ENCODE measurements at places on chromosomes 11 and 22.

DNA sequence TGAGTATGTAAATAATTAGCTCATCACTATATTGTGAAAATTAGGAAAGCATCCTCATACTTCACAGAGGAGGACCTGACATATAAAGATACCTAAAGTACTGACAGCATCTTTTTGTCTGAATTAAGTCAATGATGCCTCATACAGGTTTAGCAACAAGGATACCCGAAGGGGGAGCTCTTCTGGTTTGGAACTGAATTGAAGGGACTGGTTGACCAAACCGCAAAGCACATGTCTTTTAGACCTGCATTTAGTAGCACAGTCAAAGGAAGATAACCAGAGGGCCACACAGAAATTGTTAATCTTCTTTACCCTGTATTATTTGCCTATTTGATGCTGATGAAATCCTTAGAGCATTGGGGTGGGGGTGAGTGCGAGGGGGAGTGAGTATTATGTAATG lies 12.9 kb upstream of the WT1 start:
- peak; percentile 25 for DNase-seq

DNA sequence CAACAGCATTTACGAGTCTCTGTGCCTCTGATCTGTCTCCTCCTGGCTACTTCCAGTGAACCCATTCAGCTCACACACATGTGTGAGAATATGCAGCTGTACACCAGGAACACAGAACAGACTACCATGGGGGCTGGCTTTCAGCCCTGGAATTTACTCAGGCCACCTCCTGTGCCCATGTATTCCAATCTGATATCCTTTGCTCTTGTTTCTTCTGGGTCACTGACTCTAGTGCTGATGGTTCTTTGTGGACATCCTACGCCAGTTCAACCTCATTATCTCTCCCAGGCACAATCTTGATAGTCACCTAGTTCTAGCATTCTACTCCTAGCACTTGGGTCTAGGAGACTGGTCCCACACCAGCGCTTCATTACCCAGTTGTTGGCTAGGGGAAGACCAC lies 23.0 kb upstream of the ZC3H12C start:
- no peak for DNase-seq

DNA sequence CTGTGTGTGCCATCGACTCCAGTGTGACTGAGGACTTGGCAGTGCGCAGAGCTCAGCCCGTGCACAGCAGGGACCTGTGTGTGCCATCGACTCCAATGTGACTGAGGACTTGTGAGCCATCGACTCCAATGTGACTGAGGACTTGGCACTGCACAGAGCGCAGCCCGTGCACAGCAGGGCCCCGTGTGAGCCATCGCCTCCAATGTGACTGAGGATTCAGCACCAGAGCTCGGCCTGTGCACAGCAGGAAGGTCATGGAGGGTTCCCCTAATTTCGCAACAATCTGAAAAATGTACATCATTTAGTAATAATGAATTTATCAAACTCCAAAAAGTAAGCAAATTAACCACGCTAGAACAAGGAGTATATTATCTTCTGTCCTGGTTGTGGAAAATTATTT lies 348.3 kb upstream of the B3GAT1 start:
- DNase-seq: no peak

DNA sequence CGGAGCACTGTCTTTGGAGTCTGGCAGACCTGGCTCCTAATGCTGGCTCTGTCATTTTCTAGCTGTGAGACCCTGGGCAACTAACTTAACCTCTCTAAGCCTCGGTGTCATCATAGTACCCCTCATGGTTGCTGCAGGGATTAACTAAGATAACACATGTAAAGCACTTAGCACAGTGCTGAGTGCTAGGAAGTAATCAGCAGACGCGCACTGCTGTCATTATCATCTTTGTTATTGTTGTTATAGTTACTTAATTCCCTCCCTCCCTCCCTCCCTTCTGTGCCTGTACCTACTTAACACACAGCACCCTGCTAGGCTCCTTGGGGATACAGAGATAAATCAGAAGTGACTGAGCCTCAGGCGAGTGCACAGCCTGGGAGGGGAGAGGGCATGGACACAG lies 104.7 kb upstream of the PITPNB start:
- DNase-seq: no peak

- no peak for DNase-seq
Observed at GRCh38 chr22:37419370-37419968, 7.8 kb downstream of the ELFN2 start.

DNA sequence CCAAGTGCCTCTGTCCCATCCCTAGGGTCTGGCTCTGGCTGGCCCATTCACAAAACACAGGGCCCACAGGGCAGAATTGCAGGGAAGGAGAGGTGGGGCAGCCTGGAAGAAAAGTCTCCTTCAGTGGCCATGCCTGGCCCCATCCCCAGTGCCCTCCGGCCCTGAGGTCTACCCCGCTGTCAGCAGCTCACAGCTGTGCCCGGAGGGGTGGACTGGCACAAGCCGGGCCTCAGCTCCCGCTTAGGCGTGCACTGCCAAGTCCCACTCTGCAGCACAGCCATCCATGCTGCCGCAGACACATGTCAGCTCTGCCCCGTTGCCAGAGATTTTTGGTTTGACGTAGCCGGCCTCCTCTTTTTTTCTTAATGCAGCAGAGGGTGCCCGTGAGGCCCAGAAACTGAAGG lies 3.9 kb upstream of the SCN2B start:
- peak; percentile 59 for DNase-seq

DNA sequence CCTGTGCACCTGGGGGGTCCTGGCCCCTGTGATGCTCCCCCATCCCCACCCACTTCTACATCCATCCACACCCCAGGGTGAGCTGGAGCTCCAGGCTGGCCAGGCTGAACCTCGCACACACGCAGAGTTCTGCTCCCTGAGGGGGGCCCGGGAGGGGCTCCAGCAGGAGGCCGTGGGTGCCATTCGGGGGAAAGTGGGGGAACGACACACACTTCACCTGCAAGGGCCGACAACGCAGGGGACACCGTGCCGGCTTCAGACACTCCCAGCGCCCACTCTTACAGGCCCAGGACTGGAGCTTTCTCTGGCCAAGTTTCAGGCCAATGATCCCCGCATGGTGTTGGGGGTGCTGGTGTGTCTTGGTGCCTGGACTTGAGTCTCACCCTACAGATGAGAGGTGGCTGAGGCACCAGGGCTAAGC lies 20.0 kb upstream of the TALDO1 start:
- DNase-seq: no peak

DNA sequence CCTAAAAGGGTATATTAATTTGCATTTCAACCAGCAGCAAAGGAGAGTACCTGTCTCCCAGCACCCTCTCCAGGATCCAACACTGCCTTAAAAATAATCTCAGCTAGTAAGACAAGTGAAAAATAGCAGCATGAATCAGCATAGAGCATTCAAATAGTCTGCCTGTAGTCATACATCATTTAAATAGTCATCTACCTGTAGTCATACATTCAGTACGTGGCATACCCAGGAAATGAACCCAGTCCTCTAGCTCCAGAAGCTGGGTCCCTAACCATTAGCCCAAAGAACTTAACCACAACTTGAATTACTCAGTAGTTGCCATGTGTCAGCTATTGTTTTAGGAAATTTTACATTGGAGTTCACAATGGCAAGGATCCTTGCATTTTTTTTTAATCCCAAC lies 9.3 kb downstream of the TENM4 start:
- DNase-seq: no peak

- no peak for DNase-seq
Observed at GRCh38 chr11:91872243-91872642, 352.4 kb upstream of the FAT3 start.

DNA sequence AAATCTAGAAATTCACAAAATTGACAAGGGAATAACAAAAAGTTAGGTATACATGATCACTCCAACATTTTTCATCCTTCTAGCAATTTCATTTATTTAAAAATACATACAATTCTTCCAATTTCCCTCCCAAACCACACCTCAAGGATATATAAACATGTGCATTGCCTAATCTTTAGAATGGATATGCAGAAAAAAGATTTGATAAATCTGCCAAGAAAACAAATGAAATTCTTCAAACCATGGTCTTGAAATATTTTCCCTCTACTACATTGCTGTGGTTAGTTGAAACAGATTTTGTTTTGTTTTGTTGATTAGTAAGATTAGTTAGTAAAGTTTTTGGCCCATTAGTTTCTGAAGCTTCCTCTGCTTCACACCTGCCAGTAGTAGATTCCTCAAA lies 703.3 kb upstream of the CCDC179 start:
- DNase-seq: no peak

GRCh38 chr11:47725442-47726117 lies 10.4 kb upstream of the AGBL2 start:
- no peak for DNase-seq

- DNase-seq: no peak
Observed at GRCh38 chr22:32700191-32700882, 101.2 kb upstream of the TIMP3 start.

DNA sequence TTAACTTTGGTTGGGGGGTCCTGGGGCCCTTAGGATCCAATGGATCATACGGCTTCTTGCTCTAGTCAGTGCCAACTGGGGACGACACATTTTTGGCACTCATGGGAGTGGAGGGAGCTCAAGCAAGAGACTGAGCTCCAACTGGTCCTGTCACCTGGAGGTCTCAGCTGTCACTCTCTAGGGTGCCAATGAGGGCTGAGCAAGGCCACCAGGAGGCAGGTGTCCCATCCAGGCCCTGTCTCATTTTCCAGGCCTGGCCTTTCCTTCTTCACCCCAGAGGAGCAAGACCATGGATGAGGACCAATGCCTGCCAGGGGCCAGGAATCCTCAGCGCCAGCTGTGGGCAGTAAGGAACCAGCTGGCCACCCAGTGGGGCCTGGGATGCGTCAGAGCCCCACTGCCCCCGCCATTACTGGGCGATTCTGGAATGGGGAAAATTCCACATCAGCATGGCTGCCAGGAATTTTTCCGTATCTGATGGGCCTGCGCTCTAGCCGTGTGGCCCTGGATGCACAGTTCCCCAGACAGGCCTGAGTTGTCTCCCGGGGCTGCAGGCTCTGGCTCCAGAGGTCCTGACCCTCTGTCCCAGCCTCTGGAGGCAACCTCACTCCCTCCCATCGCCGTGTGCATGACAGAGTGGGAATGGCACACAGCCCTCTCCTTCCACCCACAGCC lies 669 bp upstream of the GAL3ST1 start:
- DNase-seq: no peak

DNA sequence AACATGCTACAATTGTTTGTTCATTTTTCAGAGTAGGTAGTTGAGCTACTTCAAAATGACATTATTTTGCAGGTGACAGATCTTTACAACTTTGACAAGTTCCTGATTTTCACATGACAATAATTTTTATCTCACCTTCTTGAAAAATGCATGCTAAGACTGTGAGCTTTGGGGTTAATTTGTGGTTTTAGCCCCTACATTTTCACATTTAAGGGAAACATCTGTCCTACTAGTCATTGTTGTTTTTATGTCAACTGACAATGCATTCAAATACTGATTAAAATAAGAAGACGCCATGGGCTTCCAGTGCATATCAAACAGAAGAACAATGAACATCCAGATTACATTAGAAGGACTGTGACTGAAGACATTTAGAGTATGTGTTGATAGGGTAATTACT lies 1470.8 kb upstream of the TENM4 start:
- DNase-seq: no peak

DNA sequence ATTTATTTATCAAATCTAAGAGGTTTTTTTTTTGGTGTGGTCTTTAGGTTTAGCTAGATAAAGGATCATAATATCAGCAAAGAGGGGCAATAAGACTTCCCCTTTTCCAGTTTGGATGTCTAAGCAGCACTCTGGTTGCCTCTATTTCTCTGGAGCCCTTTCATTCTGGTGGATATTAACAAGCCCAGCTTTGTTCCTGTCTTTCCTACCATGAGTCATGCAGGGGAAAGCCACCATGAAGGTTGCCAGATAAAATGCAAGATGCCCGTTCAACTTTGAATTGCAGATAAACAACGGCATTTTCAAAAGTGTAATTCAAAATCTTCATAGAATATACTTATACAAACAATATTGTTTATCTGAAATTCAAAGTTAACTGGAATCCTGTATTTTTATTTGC lies 143.6 kb downstream of the ADAMTS15 start:
- DNase-seq: no peak

- no peak for DNase-seq
Observed at GRCh38 chr11:65646288-65646957, 8.5 kb downstream of the SIPA1 start.

DNA sequence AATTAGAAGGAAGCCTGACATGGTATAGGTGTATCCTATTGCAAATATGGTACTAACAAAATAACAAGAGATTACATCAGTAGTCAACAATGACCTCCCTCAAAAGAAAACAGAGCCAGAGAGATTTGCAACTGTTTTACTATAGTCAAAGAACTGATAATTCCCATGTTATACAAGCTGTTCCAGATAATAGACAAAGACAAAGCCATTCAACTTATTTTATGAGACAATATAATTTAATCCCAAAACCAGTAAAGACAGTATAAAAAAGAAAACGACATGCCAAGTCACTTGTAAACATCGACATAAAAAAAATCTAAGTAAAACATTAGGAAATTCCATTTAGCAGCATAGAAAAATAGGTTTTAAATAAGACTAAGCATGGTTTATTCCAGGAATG lies 65.2 kb downstream of the PIWIL4 start:
- DNase-seq: no peak

DNA sequence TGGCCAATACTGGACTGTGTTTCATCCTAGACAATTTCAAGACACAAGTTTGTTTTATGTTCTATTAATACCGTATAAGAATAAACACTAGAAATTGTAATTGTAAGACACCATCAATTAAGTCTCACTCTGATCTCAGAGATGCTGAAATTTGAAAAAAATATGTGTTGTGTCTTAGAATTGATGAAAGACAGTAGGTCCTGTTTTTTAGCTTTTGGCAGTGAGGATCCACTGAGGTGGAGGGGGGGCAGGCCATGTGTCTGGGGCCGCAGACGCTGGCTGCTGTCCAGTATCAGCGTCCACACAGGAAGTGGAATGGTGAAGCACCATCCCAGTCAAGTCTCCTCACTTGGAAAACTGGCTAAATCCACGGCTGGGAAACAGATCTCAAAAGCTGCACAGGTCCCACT lies 22.5 kb upstream of the ALG8 start:
- DNase-seq: no peak

DNA sequence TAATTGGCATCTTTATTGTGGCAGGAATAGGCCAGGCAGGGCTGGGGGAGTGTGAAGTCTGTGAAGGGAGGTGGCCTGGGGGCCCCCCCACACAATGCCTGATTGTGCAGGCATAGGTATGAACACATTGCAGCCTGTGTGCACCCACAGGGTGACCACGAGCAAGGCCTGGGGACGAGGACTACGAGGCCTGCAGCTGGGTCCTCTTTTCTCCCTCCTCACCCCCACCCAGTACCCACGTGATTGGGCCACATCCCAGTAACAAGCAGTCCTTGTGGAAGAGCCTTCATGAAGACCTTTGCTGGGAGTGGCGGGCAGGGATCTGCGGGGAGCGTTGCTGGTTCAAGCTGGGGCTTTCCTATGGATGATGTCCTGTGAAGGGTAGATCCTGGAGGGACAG lies 29.3 kb downstream of the ZBTB16 start:
- DNase-seq: no peak

GRCh38 chr11:22536071-22536470 lies 89.6 kb downstream of the FANCF start:
- DNase-seq: no peak

GRCh38 chr22:33747029-33747428 lies 173.2 kb downstream of the LARGE1 start:
- no peak for DNase-seq

GRCh38 chr11:121829159-121829643 lies 286.8 kb downstream of the BLID start:
- peak; percentile 60 for DNase-seq

- DNase-seq: no peak
Observed at GRCh38 chr11:16357775-16358174, 1.4 kb upstream of the SOX6 start.

GRCh38 chr22:36464715-36465231 lies 16.7 kb downstream of the TXN2 start:
- DNase-seq: no peak
